ENCODE measurements at places on chromosomes 13 and 19. TPM values are rescaled to one million over a fixed set of nuclear protein-coding genes. Genes with fewer than 3 reads are reported as not detected.

PPAN gene
- total RNA-seq: 77.4 TPM

MCEMP1 gene
- total RNA-seq: not detected

IRGC gene
- total RNA-seq: not detected

ZNF730 gene
- 4.3 TPM for total RNA-seq

AMH gene
- total RNA-seq: 4.6 TPM

B3GNT3 gene
- not detected for total RNA-seq

LILRA1 gene
- not detected for total RNA-seq

KLK14 gene
- total RNA-seq: not detected

LRG1 gene
- 0.25 TPM for total RNA-seq

LILRA2 gene
- not detected for total RNA-seq

All from G401 (cell line).